Stimulated activated CD8-positive, alpha-beta memory T cell treated with anti-CD3 and anti-CD28 coated beads, Interleukin-12 subunit alpha, Interleukin-12 subunit beta, amount 100 ng/mL, for 1 hour (primary cell): ENCODE measurements at places on chromosomes 6 and 20.

DNA sequence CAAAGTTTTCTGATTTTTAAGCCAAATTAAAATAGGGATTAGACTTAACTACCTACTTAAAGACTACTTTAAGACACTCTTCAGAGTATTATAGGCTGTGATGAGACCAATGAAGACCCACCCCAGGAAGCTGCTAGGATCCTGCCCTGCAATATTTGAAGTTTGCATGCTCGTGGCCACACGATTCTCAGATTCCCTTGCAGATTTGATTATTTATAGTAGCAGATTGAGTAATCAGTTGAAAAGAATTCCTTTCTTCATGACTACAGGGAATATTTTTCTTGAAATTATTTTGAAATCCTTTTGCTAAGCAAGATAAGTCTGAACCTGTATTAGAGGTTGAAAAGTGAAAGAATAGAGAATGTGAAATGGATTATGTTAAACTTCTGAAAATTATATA, 122.3 kb downstream of the B3GAT2 start:
- DNase-seq = no peak

- no peak for DNase-seq
These were observed 7.3 kb downstream of the ECI2 start for GRCh38 chr6:4128072-4128471.

- DNase-seq = no peak
These were observed 140.3 kb downstream of the SMOC2 start for GRCh38 chr6:168581236-168581635.

DNA sequence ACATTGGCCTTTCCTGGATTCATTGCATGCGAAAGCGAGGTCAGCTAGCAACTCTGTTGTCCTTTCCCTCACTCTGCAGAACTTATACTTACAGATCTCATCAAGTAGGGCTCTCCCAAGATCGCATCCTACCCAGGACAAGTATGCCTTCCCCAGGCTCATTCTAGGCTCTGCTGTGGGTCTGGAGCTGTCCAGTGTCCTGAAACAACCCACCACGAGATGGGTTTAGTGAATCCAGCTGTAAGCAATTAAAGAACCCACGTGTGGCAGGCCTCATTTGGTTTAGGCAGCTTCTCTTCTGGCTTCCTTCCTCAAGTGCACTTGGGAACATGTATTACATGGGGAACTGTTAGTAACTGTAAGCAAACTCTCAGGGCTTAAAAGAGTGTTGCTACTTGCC, 406.5 kb upstream of the CHD6 start:
- DNase-seq = no peak

DNA sequence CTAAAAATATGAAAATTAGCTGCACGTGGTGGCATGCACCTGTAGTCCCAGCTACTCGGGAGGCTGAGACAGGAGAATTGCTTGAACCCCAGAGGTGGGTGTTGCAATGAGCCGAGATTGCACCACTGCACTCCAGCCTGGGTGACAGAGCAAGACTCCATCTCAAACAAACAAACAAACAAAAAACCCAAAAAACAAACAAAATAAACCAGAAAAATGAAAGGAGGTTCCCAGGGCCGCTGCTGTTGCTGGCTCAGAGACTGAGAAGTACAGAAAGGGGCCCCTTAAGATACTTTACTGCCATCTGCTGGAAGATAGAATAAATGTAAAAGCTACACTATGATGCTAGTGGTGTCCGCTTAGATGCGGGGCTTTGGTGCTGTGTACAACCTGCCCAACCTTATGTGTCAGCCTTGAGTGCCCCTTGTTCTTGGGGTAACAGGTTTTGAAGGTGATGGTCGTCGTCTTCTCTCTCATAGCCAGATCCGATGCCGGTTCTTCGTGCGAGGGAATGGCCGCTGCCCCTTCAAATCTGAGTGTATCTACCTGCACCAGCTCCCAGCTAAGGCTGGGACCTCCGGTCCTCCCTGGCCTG, 2.8 kb upstream of the FANCE start:
- DNase-seq = no peak

GRCh38 chr6:37006793-37007339, 1.4 kb downstream of the FGD2 start:
- no peak for DNase-seq

GRCh38 chr6:27053738-27054137, 193.8 kb upstream of the PRSS16 start:
- DNase-seq = no peak

DNA sequence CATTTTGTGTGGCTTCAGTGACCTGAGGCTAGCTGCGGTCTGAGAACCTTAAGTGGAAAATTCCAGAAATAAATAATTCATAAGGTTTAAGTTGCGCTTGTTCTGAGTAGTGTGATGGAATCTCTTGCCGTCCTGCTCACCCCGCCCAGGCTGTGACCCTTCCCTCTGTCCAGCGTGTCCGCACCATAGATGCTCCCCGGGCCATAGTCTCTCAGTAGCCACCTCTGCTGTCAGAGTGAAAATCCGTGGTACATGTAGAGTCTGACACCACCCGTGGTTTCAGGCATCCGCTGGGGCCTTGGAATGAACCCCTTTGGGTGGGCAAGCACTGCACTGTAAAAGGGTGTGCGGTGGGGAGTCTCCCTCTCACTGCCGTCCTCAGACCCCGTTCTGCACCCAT, 11.7 kb downstream of the UNC93A start:
- DNase-seq = no peak

DNA sequence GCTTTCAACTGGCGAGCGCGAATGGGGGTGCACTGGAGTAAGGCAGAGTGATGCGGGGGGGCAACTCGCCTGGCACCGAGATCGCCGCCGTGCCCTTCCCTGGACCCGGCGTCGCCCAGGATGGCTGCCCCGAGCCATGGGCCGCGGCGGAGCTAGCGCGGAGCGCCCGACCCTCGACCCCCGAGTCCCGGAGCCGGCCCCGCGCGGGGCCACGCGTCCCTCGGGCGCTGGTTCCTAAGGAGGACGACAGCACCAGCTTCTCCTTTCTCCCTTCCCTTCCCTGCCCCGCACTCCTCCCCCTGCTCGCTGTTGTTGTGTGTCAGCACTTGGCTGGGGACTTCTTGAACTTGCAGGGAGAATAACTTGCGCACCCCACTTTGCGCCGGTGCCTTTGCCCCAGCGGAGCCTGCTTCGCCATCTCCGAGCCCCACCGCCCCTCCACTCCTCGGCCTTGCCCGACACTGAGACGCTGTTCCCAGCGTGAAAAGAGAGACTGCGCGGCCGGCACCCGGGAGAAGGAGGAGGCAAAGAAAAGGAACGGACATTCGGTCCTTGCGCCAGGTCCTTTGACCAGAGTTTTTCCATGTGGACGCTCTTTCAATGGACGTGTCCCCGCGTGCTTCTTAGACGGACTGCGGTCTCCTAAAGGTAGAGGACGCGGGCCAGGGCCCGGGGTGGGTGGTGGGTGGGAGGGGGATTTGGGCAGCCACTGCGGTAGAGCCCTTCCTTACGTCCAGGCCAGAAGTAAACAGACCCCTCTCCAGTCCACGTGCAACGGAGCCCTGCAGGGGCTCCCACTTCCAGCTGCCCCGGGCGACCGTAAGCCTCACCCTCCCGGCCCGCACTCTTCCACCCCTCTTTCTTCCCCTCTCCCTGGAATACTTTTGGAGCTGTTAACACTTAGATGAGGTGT, 998 bp downstream of the BMP2 start:
- DNase-seq = no peak

DNA sequence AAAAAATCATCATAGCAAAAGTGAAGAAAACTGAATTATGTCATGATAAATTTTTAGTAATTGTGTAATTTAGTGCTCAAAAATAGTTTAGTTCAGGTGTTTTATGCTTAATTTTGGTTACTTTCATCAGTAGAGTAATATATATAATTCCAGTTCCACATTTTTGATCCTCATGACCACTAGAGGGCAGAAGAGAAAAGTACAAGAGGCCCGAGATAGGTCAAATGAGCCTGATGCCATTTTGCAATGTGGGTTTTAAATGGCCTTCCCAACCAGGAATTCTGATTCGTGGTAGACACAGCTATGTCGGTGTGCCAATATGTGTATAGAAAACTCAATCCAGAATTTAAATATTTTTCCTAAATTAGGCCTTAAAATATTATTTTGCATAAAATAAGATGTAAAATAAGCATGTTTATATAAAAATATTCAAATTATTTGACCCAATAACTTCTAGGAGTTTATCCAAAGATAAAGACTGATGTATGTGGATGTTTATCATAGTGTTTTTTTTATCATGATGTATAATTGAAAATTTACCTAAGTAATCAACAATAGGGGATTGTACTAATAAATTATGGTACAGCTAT, 159.7 kb upstream of the RPS6KA2 start:
- no peak for DNase-seq

DNA sequence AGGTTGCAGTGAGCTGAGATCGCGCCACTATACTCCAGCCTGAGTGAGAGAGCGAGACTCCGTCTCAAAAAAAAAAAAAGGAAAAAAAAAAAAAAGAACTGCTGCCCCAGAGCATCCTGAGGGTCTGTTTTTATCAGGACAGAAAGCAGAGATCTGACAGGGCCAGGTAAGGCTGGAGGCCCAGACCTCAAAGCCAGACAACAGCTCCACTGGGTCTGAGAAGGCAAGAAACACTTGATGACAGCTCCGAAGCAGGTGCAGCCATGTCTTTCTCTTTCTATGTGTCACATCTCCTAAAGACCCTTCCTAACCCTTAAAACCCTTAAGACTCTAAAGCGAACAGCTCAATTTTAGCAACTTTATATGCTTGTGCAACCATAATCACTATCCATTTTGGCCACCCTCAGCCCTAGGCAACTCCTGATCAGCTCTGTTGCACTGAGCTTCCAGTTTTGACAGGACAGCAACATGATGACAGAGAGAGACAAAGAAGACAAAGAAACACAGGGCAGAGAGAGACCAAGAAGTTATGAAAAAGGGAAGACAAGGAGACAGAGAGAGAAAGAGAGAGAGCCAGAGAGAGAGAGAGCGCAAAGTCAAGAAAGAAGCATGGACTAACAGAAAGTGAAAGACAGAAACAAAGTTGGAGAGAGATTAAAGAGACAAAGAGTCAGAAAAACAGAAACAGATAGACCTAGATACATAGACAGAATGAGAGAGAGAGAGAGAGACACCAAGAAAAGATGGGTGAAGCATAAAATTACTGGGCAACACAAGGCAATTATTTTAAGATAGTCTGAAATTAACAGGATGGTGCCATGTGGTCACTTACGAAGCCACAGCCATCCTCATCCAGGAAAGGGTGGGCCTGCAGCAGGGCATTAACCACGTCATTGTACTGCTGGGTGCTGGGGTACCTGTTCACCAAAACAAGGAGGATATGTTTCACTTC, 39.2 kb downstream of the SAMD3 start:
- peak; percentile 22 for DNase-seq

DNA sequence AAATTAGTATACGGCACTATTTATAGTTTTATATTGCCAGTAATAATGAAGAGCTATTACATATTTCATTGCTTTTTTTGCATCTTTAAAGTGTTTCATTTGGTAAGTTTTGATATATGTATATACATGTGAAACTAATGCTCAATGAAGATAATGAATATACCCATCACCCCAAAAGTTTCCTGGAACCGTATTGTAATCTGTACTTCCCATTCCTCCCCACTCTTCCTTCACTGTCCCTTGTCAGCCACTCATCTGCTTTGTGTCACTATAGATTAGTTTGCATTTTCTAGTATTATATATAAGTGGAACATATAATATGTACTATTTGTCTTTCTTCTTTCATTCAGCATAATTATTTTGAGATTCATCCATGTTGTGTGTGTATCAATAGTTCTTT, 10.3 kb upstream of the TBC1D32 start:
- DNase-seq = no peak

DNA sequence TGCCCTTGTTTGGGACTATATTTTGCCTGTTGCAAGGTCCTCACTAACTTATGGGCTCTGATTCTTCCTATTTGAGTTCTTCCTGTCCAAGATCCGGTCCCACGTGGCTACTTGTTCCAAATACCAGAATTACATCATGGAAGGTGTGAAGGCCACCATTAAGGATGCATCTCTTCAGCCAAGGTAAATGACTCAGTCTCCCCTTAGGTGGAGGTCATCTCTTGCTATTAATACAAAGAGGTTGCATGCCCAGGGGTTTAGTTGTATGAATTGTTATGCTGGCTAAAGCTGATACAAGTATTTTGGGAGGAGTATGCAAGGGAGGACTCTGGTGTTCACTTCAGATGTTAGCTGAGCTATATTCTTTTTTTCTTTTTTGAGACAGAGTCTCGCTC, 9.1 kb downstream of the RNF114 start:
- no peak for DNase-seq

- no peak for DNase-seq
These were observed 47.7 kb downstream of the RAB44 start for GRCh38 chr6:36745283-36745682.

DNA sequence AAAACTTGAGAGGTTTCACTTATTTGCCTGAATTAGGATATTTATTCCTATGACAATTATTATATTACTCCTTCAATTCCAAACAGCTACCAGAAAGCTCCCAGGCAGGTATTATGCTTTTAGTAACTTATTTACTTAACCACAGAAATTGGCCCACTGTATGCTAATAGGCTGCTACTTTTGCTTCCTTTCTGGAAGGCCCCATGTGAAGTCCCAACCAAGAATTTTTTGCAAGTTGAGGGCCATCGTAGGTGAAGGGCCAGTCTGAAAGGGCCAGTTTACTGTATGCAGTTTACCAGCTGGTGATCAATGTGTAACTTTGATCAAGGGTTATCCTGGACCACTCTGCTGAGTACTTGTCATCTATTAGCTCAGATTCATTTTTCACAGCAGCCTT, 45.0 kb downstream of the EDN1 start:
- DNase-seq = no peak

DNA sequence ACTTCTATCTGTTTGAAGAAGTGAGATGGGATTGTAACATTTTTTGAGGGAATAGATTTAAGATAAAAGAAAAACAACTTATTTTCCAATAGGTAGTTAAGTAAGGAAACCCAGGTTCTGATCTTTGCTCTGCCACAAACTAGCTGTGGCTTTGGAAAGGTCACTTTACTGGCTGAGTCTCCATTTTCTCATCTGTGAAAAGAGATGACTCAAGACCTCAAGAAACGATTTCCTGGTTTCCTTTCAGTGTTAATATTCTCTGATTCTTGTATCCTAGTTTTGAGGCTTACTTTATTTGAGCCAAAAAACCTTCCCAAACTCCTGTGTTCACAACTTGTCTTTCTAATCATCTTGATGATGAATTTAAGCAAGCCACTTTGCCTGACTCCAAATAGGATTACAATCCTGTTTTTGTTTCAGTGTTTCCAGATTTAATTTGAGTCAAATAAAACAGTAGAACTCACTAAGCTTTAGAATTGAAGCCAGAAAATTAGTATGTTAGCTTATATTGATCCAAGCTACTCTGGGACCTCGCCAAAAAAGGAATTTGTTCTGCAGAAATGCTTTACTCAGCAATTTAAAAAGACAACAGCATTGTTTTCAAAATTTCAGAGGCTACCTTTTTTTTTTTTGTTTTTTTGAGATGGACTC, 51.1 kb downstream of the ENPP1 start:
- DNase-seq = no peak
